Stimulated activated CD8-positive, alpha-beta memory T cell treated with anti-CD3 and anti-CD28 coated beads, Interleukin-15, amount 100 ng/mL, for 4 hours (primary cell): ENCODE measurements at places on chromosomes 2 and 18.

DNA sequence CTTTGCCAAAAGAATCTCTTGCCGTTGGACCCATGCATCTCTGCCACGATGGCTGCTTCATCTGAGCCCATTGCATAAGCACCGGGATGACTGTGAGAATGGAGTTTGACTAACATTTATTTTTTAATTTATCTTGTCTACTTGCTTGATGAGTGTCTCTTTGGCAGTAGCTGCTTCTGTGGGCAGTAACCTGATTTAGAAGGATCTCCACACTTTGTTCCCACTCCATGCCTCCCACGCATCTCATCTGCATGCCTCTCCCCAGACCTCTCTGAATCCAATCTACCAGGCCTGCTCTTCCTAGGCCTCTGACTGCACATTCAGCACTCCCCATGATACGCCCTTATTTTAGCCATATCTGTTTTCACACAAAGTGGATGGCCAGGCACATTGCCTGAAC, 23.7 kb upstream of the TMX3 start:
- no peak for DNase-seq

DNA sequence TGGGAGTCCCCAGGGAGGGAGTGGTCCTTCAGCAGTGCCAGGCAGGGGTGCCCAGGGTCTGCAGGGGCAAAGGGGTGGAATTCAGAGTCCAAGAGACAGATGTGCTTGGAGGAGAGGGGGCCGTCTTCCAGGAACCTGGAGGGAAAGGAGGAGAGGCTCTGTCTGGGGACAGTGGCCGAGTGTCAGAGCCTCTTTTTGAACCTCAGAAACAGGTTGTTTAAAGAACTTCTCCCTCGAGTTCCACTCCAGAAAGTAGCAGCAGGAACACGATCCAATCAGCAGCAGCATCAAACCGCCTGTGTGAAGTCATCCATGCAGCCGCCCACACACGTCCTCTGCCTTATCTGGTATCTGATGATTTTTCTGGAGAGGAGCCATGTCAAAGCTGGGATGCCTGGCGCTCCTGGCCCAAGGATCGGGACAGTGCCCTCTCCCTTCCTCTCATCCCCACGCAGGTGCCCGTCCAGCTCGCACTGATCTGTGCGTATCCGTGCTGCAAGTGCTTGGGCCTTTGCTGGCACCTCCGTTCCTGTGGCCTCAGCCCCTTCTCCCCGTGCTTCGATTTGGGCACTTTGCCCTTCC, 205.1 kb downstream of the NDUFA10 start:
- DNase-seq = no peak

DNA sequence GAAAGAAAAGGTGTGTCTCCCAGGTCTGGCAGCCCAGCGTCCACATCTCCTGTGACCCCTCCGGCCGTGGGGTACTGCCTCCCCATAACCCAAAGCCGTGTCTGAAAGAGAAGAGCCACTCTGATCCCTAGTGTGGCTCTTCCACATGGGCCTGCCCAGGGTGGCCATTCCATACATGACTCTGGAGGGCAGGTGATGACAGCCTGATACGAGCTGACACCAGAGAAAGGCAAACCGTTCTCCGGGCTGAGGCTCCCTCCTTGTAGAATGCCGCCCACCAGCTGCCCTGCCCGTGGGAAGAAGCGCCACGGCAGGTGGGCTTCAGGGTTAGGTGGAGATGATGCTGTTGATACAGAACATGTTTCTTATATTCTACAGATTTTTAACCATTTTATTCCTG, 451.6 kb upstream of the SALL3 start:
- DNase-seq = no peak

- no peak for DNase-seq
Measured at GRCh38 chr2:120770641-120771040, 35.0 kb downstream of the GLI2 start.

GRCh38 chr2:230660294-230661060, 52.2 kb upstream of the CAB39 start:
- DNase-seq = no peak

DNA sequence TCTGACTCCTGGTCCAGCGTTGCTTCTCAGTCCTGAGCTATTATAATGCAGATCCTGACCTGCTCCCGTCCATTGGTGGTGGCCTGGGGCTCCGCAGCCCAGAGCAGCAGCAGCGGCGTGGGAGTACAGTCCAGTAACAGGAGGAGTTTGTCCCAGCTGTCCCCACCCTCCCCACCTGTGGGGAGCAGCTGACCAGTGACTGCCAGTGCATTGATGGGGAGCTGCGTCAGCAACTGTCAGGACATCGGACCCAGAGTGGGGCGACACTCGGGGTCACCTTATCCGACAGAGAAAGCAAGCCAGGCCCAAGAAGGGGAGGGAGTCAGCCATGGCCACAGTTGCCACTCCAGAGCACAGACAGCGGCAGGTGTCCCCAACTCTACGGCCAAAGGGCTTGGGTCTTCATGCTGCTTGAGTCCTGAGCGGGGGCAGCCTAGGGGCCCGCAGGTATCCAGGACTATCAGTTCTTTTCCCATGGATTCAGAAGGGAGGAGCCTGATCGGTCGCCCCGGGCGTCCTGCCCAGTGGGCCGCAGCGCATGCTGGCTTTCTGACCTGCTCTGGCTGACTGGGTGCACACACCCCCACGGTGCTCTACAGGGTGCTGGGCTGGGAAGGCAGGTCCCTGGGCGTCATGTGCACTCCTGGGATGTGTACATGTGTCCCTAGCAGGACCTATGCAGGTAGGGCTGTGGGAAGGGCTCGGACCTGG, 29.7 kb downstream of the DNMT3A start:
- DNase-seq = no peak

DNA sequence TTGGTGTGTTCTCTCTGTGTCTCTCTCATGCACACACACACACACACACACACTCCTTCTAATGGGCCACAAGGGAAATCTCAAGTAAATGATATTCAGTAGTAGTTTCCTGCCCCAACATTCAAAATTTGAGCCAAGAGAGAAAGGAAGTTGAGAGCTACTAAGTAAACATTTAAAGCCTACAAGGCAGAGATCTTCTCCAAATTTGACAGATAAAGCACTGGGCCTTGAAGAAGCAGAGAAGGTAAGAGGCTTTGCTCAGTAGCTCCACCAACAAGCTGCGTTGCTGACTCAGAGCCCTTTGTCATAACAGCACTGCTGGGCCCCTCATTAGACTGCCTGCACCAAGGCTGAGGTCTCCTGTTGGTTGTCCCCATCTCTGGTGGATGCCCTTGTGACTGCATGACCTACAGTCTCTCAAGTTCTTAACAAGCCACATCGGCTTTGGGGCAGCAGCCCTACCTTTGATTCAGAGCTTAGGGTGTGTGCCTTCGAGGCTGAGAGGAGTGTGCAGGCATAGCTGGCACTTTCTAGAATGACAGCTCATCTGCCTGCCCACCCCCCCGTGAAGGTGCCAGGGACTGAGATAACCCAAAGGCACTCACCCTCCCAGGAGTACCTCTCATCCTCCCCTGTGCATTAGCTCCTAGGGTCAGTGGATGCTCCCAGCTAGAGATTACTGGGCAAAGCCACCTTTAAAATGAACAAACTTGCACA, 32.3 kb upstream of the NEB start:
- no peak for DNase-seq

GRCh38 chr2:36565712-36566111, 32.3 kb downstream of the FEZ2 start:
- no peak for DNase-seq

DNA sequence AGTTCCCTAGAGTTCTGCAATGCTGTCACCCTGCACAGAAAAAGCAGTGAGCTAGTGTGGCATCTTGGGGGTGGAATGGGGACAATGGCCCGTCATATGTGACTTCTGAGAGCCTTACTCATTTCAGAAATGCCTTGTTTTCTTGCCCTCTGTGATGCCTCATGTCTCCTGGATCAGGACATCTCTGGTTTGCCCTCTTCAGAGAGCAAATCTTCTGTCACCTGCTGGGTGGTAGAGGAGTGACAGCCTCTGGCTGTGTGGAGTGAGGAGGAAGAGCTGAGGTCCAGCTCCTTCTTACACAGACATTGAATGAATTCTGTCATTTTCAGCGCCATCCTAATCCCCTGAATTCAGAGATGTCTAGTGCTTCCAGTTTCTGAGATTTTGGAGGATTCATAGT, 55.6 kb upstream of the PHLPP1 start:
- DNase-seq = no peak

- DNase-seq = peak; percentile 64
Measured at GRCh38 chr2:201116115-201116958, at the start of gene CFLAR. Gene CFLAR, plus strand, starts transcription at chr2:201116164. Its CDS starts 13,702 bp downstream, at chr2:201129866.

GRCh38 chr2:222034058-222034457, 264.7 kb downstream of the PAX3 start:
- no peak for DNase-seq

GRCh38 chr2:219851801-219852481, 224.5 kb downstream of the SLC4A3 start:
- DNase-seq = no peak

DNA sequence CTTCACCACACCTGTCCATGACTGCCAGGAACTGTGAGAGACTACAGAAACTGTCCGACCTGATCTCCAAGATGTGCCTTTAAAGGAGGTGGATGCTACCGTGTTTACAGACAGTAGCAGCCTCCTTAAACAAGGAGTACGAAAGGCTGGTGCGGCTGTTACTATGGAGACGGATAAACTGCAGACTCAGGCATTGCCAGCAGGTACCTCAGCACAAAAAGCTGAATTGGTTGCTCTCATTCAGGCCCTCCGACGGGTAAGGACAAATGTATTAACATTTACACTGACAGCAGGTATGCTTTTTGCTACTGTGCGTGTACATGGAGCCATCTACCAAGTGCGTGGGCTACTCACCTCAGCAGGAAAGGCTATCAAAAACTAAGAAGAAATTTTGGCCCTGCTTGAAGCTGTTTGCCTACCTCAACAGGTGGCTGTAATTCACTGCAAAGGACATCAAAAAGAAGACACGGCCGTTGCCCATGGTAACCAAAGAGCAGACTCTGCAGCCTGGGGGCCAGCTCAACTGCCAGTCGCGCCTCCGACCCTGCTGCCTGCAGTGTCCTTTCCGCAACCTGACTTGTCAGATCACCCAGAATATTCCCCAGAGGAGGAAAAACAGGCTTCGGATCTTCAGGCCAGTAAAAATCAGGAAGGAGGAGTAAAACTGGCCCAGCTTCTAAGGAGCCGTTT, 30.9 kb downstream of the SKA1 start:
- DNase-seq = no peak

GRCh38 chr2:108560895-108561530, 26.7 kb downstream of the LIMS1 start:
- no peak for DNase-seq

- no peak for DNase-seq
Measured at GRCh38 chr2:158142568-158143332, 41.1 kb downstream of the UPP2 start.

DNA sequence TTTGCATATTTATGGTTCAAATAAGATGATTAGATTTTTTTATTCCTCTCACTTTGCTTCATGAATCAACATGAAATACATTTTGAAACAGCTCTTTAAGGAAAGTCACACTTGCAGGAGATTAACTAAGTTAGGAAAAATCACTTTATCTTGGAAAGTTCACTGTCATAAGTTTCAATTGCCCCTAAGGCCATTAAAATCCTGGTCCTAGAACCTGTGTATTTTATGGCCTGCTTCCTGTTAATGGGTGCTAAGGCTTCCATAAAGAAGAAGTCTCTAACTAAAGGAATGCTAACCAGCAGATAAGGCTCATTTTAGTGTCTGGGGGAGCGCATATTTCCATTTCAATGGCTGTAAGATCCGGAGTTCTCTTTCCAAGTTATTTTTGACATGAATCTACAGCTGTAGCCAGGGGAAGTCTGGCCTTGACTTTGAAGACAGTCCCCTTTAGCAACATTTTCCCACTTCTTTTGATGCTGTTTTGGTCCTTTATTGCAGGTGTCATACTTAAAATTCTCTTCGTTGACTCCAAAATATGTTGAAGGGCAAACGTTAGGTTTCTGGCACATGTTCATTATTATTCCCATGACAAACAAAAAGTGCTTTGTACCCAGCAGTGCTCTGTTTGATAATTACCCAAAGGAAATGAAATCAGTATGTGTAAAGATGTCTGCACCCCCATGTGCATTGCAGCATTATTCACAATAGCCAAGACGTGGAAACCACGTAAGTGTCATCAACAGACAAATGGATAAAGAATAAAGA, 34.4 kb upstream of the SH3BP4 start:
- no peak for DNase-seq

DNA sequence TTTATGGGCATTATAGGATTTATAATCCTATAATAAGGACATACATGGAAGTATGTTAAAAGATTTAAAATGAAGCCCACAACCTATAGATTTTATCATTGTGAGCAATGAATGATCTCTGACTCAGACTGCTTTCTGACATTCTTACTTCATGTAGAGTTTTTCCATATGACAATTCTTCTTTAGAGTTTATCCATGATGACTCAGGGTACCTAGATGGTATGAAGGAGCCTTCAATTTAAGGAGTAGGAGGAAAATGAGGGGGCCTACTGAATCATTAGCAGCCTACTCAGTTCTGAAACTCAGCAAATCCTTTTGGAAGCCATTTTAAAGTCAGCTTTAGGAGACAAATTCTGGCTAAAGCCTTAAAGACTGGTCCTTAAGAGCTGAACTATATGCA, 10.4 kb downstream of the PELI1 start:
- no peak for DNase-seq

DNA sequence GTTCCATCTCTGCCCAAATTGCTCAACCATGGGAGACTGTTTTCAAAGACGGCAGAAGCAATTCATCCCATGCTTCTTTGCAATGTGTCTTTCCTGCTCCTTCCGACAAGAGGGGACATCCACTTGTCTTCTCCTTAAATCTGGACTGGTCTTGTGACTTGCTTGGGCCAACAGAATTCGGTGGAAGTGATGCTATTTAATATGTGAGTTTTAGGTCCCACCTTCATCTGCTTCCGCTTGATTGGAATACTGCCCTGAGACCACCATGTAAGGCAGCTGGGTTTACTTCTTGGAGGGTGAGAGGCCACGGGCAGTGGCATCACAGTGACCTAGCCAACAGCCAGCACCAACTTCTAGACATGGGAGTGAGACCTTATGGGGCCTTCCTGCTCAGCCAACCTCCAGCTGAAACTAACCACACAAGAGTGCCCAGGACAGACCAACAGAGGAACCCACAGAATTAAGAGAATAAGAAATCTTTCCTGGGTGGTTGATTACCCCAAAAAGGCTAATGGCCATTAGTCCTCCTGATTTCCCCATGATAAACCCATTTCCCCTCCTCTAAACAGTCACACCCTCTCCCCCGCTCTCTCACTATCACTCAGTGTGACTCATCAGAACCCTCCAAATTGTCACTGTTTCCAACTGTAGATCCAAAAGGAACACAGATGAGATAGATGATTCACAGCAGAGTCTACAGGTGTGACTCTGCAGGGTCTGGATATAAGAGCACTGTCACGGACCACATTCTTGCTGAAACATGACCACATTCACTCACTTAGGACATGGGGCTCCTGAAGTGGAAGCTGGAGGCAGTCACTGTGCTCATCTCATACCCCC, 16.2 kb upstream of the RHOB start:
- DNase-seq = no peak

DNA sequence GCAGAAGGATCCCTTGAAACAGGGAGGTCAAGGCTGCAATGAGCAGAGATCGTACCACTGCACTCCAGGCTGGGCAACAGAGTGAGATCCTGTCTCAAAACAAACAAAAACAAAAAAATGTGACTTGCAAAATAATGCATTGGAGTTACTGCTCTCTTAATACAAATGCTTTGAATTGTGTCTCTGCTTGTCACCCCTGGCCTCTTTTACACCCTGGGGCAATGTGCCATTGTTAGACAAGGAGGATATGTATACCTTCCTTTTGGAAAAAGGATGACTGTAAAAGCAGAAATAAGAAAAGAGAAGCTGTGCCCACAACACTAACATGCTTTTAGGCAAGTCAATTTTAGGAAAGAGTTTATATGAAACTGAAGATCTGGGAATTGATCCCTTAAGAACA, 20.8 kb upstream of the C2orf74 start:
- DNase-seq = no peak

GRCh38 chr18:28163201-28163775, 13.6 kb downstream of the CDH2 start:
- no peak for DNase-seq
